ENCODE measurements at places on chromosomes 16 and 17. TPM values are rescaled to one million over a fixed set of nuclear protein-coding genes. Genes with fewer than 3 reads are reported as not detected.

DNA sequence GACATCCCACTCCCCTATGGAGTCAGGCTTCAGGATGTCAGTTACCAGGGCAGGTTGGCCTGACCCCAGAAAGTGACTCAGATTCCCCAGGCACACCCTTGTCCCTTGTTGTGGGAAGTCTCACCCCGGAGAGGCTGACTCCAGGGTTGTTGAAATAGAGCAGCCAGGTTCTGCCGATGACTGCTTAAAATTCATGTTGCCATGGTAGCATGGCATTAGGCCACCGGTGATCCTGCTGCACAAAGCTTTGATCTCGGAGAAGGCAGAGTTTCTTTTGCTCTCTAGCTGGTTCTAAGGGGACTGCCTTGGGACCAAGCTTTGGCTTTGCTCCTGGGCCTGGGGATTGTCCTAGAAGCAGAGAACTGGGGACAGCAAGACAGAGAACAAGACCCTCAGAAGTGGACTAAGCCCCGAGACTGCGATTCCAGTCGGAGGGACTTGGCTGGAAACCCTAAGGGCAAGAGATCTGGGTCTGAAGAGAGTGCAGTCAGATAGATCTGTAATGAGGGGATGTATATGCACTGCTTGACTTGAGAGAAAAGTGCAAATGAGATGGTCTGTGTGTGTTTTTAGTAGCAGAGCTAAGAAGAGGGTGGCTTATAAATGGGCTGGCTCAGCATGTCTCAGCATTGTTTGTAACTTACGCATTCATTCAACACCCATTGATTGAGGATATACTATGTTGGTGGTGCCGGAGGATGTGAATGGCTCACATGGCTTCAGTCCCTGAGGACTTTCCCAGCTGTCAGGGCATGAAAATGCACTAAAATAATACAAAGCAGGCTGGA, 106.9 kb downstream of the RGS9 start:
- DNase-seq = no peak

GRCh38 chr16:4500272-4500671, 24.1 kb downstream of the HMOX2 start:
- peak; percentile 62 for DNase-seq

DNA sequence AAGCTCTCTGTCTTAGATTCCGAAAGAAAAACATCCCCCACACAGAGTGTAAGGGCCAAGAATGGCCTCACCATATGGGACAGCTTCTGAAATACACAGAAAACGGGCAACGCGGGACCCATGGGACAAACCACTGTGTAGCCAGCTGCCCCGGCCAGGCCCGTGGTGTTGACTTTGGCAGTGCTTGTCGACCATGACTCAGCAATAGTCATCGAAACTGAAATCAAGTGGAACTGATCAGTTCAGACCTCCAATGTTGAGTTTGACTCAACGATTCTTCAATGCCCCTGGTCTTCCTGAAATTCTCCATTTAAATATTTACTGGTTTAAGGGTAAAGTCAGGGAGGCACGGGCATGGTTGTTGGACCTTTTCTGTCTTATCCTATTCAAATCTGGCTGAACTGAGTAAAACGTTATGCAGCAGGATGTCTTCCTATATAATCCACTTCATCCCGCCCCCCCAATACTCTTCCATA, 27.5 kb downstream of the ZFHX3 start:
- DNase-seq = peak; percentile 51

DNA sequence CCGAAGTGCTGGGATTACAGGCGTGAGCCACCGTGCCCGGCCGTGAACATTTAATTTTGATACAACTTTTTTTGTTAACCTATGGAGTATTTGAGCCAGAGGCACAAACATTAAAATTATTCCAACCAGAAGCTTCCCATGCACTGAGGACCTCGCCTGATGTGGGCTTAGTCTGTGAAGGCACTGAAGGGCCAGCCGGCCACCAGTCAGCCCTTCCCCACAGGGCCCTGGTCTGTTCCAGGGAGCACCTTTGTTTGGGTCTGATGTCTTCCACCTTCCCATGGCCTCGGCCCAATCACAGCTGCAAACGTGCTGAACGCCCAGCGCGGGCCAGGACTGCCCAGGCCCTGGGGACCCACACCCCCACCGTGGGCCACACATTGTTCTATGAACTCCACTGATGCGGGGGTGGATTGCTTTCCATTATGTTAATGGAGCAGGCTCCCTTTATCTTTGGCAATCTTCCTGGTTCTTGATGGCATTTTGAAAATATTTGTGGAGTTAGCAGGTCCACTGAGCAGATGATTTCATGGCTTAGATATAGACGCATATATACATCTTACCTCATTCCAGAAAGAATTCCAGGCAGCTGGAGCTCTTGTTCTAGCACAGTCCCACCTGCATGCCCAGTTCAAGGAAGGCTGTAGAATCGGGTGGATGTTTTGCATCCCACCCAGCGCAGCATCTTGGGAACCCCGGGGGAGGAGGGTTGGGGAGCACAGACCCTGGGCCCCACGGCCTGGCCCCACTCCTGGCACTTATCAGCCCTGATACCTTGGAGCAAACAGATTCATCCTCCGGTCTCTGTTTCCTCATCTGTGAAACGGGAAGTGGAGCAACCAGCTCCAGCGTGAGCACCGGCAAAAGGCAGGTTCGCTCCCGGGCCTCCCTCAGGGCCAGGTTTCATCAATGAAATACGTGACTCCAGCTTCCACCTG, 14.5 kb downstream of the SPIRE2 start:
- DNase-seq = no peak

CMTM1 gene
- total RNA-seq = 2.9 TPM

SGF29 gene
- total RNA-seq = 8.9 TPM

CYB5B gene
- 165 TPM for total RNA-seq

HS3ST3B1 gene
- total RNA-seq = 0.13 TPM

Data from pulmonary artery endothelial cell (primary cell).